ENCODE measurements at places on chromosomes 4 and X.

GRCh38 chr4:170025523-170026252, 507 bp downstream of the MFAP3L start:
- no peak for DNase-seq

DNA sequence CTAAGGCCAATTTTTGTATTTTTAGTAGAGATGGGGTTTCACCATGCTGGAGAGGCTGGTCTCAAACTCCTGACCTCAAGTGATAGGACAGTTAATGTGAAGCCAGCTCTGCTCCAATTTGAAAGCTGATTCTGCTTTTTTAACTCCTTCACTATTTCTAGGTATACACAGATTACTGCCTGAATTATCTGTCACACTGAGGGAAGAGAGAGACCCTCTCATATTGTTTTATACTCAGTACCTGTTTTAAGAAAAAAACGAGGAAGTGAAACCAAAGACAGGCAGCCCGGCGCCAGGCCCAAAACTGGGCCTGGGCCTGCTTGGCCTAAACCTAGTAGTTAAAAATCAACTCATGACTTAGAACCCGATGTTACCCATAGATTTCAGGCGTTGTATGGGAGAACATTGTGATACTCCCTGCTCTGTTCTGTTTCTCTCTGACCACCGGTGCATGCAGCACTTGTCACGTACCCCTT, 1601.5 kb upstream of the PCDH10 start:
- no peak for DNase-seq

DNA sequence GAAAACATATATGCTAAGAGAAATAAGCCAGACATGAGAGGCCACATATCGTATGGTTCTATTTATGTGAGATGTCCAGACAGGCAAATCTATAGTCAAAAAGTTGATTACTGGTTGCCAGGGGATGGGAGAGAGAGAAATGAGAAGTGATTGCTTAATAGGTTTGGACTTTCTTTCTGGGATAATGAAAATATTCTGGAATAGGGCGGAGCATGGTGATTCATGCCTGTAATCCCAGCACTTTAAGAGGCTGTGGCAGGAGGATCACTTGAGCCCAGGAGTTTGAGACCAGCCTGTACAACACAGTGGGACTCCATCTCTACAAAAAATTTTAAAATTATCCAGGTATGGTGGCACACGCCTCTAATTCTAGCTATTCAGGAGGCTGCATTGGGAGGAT, 22.4 kb downstream of the RBM47 start:
- DNase-seq, result no peak

GRCh38 chr4:182139491-182139890, 103.7 kb upstream of the TENM3 start:
- no peak for DNase-seq
